Activated CD4-positive, CD25-positive, alpha-beta regulatory T cell treated with anti-CD3 and anti-CD28 coated beads, Interleukin-2, amount 50 U/mL, for 16 hours (primary cell): ENCODE measurements at places on chromosomes 2 and 18.

DNA sequence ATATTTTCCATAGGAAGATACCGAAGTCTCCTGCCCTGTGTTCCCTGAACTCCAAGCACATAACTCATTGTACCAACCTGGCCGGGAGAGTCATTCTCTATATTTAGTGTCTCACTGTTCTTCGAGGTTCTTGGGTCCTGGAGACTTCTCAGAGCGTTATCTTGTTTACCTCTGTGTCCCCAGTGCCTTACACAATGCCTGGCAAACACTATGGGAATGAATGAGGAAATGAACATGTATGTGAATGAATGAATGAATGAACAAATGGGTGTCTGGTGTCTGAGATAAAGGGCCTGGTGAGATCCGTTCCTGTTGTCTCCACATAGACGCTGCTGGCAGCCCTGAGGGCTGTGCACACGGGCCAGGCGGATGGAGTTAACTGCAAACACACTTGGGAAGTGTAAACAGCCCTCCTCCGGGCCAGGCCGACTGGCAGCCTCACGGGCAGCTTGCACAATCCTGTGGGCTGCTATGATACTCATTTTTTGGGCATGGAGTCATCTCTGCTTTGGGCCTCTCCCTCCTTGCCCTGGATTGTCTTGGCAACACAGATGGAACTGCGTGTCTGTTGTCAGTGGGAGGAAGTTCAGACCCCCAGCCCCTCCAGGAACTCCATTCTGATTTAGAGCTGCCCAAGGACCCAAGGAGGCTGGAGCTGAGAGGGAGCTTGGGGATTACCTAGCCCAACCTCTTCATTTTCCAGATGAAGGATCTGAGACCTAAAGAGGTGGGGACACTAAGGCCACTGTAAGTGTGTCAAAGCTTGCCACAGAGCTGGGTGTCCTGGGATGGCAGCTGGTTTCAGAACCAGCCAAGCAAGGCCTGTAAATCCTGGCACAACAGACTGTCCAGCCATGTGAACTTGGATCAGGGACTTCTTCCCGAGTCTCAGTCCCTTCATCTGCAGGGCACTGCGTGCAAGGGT, 124.4 kb downstream of the INHBB start:
- DNase-seq: no peak

DNA sequence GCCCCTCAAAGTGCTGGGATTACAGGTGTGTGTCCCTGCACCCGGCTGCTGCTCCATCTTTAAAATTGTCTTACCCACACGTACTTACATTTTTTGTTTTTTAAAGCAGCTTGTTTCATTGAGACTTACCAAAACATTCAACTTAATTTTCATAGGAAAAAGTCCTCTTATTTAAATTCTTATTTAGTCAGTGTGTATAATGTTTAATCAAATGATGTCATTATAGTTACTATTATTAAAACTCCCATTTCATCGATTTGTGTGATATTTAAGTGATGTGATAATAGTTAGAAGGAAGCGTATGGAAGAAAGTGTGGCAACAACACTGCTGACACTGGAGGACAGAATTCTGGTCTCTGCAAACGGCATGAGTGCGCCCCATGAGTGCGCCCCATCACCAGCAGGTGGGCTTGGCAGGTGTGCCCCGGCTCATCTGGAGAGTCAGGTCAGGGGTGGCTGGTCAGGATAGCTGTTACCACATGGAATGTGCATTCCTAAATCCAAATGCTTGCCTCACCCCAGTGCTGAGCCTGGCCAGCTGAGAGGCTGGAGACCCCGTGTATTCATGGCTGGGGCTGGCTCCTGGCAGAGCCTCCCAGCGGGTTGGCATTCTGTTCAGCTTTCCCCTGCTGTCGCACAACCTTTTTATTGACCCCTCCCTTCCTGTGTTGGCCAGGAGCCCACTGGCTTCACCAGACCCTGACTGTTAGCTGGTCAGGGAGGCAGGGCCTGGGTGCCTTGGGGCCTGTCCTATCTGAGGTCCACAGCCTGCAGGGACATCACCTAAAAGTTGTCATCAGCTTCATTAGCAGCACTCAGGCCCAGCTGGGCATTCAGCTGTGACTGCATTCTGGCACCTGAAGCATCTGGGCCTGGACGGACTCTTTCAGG, 79.7 kb downstream of the AGAP1 start:
- DNase-seq: no peak

DNA sequence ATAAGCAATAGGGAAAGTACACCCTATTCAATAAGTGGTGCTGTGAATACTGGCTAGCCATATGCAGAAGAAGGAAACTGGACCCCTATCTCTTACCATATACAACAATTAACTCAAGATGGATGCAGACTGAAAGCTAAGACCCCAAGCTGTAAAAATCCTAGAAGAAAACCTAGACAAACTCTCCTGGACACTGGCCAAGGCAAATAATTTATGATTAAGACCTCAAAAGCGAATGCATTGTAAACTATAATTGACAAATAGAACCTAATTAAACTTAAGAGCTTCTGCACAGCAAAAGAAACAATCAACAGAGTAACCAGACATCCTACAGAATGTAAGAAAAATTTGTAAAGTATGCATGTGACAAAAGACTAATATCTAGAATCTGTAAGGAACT, 41.1 kb upstream of the ASXL3 start:
- DNase-seq: no peak

- DNase-seq: no peak
Measured at GRCh38 chr2:182445391-182445965, 18.6 kb upstream of the PDE1A start.

DNA sequence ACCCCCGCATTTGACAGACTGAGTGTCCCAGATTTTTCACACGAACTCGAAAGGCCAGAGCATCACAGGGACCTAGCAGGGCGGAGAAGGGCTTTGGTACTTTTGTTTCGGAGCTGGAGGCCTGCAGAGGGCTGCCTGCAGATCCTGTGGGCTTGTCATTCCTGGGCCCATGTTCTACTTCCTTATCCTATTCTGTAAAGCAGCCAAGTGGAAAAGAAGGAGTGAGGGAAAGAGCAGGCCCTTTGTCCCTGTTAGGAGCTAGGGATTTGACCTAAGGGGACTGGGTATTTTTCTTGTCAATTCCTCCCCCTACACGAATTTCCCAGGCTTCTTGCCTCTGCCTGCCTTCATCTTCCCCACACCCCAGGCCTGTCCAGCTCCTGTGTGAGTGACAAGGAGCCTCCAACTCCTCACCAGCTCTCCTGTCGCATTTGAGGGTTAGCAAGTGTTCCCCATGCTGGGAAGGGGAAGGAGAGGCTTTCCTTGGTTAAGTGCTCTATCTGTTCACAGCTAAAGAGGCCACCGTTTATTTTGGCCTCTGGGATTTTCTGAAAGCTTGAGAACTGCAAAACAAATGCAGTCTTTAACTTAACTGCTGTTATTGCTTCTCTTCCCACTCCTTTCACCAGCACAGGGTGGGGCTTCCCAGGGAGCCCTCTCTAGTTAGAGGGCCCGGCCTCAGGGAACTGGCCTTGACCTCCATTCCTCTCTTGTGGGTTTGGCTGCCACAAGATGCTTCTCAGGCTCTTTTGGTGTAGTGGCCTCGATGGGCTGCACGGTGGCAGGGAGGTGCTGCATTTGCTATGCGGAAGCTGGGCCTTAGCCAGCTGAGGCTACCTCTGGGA, 61.2 kb downstream of the SGPP2 start:
- no peak for DNase-seq

- no peak for DNase-seq
Measured at GRCh38 chr2:11527001-11527400, 6.8 kb upstream of the GREB1 start.
